ENCODE measurements at places on chromosomes 7 and 10.

GRCh38 chr10:62916141-62916603, 100.0 kb upstream of the EGR2 start:
- DNase-seq: no peak

- no peak for DNase-seq
These were observed 17.2 kb upstream of the FGFR2 start for GRCh38 chr10:121615435-121615793.

DNA sequence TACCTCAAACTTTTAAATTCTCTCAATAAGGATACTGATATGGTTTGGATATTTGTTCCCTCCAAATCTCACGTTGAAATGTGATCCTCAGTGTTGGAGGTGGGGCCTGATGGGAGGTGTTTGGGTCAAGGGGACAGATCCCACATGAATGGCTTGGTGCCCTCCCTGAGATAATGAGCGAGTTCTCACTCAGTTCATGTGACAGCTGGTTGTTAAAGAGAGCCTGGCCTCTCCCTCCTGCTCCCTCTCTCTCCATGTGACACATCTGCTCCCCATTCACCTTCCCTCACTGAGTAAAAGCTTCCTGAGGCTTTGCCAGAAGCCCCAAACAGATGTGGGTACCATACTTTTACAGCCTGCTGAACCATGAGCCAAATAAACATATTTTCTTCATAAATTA, 19.2 kb downstream of the ABCB4 start:
- DNase-seq: no peak

GRCh38 chr7:154871507-154871906, 131.4 kb downstream of the PAXIP1 start:
- DNase-seq: no peak

DNA sequence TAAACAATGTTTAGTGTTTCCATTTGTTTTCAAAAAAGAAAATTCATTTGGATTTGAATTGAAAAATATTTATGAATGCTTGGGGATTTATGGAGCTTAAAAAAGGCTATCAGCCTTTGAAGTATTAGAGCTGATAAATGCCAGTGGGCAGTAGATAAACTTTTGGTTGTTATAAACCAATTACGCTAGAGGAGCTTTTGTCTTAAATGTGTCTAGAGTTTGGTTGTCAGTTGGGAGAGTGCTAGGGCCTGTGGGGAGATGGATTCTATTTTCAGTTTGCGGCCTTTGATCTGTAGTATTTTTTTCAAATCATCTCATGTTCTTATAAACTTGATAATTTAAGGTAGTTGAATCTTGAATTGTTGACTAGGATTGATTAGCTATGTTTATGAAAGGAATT, 104.0 kb downstream of the SND1 start:
- no peak for DNase-seq

- peak; percentile 58 for DNase-seq
These were observed 193.2 kb downstream of the MYOF start for GRCh38 chr10:93288679-93289634.

GRCh38 chr10:114401195-114401791, 3.0 kb downstream of the AFAP1L2 start:
- DNase-seq: no peak

DNA sequence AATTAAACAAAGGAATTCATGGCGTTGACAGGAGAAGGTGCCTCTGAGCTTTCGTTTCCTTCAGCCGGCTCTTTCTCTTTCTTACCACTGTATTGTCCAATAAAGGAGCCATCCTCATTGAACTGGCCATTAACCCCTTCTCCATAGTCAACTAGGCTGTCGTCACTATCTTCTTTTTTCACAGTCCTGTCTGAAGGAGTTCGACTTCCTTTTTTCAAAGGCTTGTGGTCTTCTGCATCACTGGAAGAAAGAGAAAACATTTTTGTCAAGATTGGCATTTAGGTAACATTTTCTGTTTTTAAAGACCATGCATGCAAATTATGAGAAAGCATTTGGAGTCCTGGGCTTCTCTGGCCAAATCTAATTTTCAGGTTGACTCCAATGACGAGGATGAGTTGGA, 19.7 kb upstream of the LAMB4 start:
- DNase-seq: no peak

- no peak for DNase-seq
These were observed 502.8 kb downstream of the GLRX3 start for GRCh38 chr10:130638991-130639390.

DNA sequence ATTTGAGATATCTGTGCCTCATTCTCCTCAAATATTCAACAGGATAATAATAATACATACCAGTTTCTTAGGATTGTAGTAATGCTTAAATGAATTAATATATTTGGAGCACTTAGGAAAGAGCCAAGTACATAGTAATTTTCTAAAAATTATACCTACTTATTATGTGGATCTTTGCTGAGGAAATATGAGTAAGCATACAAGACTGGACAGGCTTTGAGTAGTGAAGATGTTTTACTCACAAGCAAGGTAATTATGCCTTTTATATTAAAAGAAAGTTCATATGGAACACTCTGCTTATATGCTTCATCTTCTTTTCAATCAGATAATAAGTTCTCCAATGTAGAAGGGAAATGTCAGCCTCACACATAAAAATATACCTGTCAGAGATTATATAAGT, 337.5 kb upstream of the KAT6B start:
- DNase-seq: no peak

- DNase-seq: no peak
These were observed 19.1 kb upstream of the SOSTDC1 start for GRCh38 chr7:16484453-16485158.

- DNase-seq: no peak
These were observed 4.0 kb downstream of the GPR15LG start for GRCh38 chr10:84177541-84178141.

DNA sequence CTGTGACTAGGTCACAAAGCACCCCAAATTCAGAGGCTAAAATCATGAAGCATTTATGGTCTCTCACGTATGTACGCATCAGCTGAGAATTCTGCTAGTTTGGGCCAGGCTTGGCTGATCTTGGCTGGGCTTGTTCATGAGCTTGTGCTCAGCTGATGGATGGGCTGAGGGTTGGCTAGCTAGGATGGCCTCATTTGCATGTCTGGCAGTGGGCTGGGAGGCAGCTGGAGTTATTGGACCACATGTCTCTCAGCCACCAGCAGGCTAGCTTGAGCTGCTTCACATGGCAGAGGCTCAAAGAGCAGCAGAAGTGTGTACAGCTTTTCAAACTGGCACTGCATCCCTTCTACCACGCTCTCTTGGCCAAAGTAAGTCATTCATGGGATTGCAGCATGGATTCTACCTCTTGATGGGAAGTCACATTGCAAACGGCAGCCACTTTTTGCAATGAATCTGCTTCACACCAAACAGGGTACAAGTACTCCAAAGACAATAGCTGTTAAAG, 770.3 kb downstream of the TYW1 start:
- DNase-seq: no peak

GRCh38 chr7:19480383-19480782, 228.5 kb downstream of the POLR1F start:
- DNase-seq: no peak

DNA sequence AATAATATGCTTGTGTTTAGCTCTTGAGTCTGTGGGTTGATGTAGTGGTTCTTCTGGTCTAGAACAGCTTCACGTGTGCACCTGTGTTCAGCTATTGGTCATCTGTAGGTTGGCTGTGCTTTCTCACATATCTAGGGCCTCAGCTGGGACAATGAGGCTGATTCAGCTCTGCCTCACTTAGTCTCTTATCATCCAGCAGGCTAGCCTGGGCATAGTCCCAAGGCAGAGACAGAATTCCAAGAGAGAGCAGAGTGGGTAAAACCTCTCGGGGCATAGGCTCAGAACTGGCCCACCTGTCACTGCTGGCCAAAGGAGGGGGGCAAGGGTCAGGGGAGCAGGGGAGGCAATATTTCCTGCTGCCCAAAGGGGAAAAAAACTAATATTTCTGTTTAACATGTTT, 32.0 kb upstream of the MXI1 start:
- peak; percentile 38 for DNase-seq

- no peak for DNase-seq
These were observed 693.9 kb downstream of the PARD3 start for GRCh38 chr10:34121125-34121753.

- no peak for DNase-seq
These were observed 137.9 kb upstream of the LYZL1 start for GRCh38 chr10:29151005-29151404.

DNA sequence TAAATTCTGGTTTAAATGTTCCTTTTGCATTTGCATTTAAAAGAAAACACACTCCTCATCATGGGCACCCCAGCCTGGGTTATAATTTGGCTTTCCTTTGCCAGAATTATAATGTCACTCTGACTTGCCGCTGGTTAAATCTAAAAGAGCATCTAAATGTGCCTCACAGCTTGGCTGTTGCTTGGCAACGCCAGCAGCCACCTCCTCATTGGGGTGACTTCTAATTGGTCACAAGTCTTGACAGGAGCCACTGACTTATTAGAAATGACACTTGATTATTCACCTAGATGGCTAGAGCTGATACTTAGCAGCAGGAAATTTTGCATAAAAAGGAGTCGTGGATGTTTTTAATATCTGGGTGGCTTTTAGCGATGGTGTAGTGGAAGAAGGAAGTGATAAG, 114.3 kb downstream of the TBXAS1 start:
- DNase-seq: no peak

- no peak for DNase-seq
These were observed 172.8 kb downstream of the GRID1 start for GRCh38 chr10:86193841-86194240.

- DNase-seq: no peak
These were observed 285.9 kb downstream of the CELF2 start for GRCh38 chr10:11303361-11304170.

DNA sequence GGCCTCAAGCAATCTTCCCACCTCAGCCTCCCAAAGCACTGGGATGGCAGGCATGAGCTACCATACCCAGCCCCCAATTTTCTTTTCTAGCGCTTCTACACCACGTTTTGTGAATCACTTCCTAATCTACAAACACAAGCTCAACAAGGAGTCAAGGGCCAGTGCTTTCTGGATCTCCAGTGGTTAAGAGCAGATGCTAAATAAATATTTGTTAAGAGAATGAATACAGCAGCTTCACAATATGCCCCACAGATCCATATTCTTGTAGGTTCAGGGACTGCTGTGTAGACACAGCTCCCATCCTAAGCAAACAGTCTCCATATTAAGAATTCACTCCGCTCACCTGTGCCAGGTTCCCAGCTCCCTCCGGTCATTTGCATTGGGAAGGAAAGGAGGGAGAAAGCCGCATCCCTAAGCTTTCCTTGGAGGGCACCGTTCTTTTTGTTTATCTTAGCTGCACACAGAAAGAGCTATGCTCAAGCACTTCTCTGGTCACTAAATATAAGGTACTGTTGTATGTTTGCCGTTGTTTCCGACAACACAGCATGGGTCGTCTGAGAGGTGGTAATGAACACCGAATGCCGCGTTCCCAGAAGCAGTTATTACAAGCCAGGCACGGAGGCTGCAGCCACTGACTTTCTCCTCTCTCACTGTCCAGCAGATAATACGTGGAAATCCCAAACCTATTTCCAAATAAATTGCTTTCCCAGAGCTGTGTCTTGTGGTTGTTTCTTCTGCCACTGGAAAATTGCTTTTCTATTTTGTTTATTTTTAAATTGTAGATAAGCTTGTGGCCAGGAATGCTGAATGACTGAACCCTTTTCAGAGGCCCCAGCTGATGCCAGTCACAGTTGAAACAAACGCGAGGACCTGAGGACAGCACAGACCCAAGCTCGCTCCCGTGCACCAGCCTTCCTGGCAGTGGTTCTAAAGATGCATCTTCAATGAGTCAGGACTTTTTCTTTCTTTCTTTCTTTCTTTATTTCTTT, 217.1 kb downstream of the PRPF18 start:
- no peak for DNase-seq

DNA sequence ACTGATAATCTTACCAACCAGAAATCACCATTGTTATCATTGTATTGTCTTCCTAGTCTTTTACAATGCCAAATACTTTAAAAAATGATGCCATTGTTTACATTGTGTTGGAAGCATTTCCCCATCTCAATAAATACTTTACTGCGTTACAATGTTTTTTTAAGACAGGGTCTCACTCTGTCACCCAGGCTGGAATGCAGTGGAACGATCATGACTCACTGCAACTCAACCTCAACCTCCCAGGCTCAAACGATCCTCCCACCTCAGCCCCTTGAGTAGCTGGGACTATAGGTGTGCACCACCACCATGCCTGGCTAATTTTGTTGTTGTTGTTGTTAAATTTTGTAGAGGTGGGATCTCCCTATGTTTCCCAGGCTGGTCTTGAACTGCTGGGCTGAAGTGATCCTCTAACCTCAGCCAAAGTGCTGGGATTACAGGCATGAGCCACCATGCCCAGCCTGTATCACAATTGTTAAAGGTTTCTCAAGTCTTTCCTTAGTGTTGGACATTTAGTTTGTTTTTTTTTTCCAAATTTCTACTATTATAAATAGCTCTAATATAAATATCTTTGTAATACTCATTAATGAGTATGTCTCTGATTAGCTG, 13.5 kb downstream of the LRMDA start:
- DNase-seq: no peak

GRCh38 chr7:100175296-100175935, 1.8 kb downstream of the GPC2 start:
- no peak for DNase-seq

- no peak for DNase-seq
These were observed 274.6 kb upstream of the SMIM30 start for GRCh38 chr7:113392841-113393540.

DNA sequence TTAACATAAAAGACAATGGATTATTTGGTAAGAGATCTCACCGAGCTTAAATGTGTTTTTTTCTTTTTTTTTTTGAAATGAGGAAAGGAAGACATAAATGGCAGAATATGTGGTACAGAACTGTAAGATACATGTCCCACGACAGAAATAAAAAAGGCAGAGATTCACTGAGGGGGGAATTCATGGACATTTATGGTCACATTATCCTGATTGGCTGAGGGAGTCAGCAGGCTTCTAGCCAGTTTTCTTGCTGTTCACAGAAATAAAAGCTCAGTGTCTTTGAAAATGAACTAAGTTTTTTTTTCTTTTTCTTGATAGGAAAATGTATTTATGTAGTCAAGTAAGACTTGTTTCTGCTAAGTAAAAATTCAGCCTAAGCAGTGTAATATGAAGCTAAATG, 8.2 kb upstream of the FAS start:
- DNase-seq: no peak

- no peak for DNase-seq
These were observed 233.4 kb downstream of the ARHGAP12 start for GRCh38 chr10:31694929-31695837.

GRCh38 chr10:12949248-12949647, 52.3 kb downstream of the CCDC3 start:
- DNase-seq: no peak

Data from hematopoietic multipotent progenitor cell treated with erythropoietin and hydrocortisone succinate and interleukin-3 and kit ligand, for 17 days (in vitro differentiated cells).